ENCODE measurements at places on chromosomes 4 and X.

DNA sequence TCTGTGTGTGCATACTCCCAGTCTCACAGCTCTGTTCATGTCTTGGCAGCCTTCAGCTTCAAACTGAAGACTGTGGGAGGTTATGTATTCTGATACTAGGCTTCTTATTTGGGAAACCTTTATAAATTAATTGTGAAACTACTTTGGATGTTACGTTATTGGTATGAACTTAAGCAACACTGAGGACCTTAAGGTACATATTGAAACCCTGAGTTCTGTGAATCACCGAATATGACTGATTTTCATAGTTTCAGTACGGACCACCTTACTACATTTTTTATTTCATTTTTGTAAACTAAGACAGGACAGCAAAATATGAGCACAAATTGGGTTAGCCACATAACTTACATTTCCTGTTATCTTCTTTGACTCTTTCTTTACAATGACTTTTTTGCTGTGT is 498.4 kb downstream of the PDGFC start:
- DNase-seq: no peak

GRCh38 chrX:7334253-7334935 is 186.4 kb upstream of the PUDP start:
- DNase-seq: peak; percentile 77

DNA sequence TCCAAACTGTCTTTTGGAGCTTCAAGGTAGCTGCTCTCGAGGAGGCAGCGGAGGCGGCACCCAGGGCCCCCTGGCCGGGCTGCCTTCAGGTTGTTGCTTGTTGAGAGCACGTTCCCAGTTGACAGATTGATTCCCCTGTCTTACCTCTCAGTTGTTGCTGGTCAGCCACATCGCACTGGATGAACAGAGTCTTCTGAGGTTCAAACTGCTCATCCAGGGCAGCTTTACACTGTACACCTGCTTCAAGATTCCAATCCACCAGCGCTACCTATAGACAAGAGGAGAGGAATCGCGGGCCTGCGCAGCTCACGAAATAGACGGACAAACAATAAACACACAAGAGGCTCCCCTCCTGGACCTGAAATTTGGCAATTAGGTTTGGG is 497 bp downstream of the HPGD start:
- no peak for DNase-seq

DNA sequence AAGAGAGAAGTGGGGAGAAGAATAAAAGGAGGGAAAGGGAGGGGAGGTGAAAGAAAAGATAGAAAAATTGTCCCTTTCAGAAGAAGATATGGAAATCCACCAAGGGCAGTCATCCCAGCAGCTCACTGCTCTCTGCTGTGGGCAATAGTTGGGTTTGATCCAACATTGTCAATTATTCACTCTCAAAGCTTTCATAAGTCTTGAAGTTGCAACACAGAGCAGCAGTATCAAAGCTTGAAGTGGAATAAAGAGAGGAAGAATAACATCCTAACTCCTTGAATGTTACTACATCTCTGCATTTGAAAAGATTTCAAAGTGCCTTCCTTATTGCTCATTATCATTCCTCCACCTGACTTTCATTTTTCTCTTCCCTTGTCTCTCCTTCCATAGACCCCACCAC is 62.3 kb upstream of the HHIP start:
- DNase-seq: peak; percentile 84

DNA sequence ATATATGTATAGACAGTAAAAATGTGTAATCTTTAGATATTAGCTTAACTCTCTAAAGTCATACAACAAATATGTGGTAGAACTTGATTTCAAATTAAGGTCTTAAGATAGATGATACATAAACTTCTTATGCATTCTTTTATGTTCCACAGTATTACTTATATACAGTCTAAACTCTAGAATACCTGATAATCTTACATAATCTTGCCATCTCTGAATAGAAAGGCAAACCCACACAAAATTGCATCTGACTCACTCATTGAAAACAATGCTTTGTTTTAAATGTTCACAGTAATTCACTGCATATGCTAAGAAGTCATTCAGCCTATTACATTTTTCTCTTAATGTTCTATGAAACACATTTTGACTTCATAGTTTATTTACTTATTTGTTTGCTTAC is 10.1 kb downstream of the SULT1B1 start:
- DNase-seq: no peak
